ENCODE measurements at places on chromosomes 5 and 9.

GRCh38 chr5:167912941-167913665 is 378.3 kb upstream of the WWC1 start:
- DNase-seq = no peak

DNA sequence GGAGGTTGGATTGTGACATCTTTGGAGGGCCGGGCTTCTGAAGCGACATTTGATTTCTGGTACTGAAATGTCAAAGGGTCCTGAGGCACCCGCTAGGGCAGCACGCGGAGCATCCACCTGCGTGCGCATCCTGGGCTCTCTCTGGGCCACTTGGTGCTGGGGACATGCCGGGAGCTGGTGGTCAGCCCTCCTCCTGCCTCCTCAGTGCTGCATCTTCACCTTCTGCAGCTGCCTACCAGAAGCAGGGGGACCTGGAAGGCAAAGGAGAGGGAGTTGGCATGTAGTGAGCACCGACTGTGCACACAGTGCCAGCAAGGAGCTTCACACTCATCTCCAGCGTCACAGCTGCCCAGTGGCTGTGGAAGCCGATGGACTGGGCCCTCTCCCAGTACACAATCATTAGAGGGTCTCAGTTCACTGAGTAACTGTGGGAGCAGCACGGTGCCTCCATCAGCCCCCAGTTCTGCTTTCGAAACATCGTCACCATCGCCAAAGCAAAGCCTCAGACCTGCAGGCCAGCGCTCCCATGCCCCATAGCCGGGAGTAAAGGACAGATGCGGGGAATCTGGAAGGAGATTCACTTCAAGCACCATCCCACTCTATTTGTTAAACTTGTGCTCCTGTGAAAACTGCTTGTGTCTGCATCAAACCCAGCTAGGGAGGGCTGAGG is 138.4 kb downstream of the KCNIP1 start:
- DNase-seq = no peak

- DNase-seq = no peak
Measured at GRCh38 chr5:105807290-105807689, 1863.4 kb downstream of the EFNA5 start.

DNA sequence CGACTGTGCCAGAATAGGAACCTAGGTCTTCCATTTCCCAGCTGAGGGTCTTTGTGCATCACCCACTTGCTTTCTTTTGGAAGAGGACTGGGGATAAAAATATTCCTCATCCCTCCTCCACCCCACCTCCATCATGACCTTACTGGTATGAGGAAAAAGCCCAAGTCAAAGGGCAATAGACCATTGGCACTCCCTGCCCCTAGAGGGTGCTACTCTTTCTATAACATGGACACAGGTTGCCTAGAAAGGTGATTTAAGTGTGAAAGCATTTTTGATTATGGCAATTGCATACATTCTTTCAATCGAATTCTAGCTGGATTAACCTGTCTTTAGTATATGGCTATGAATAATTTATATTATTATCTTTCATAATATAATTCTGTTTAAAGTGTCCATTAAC is 22.8 kb upstream of the ZNF618 start:
- DNase-seq = no peak

DNA sequence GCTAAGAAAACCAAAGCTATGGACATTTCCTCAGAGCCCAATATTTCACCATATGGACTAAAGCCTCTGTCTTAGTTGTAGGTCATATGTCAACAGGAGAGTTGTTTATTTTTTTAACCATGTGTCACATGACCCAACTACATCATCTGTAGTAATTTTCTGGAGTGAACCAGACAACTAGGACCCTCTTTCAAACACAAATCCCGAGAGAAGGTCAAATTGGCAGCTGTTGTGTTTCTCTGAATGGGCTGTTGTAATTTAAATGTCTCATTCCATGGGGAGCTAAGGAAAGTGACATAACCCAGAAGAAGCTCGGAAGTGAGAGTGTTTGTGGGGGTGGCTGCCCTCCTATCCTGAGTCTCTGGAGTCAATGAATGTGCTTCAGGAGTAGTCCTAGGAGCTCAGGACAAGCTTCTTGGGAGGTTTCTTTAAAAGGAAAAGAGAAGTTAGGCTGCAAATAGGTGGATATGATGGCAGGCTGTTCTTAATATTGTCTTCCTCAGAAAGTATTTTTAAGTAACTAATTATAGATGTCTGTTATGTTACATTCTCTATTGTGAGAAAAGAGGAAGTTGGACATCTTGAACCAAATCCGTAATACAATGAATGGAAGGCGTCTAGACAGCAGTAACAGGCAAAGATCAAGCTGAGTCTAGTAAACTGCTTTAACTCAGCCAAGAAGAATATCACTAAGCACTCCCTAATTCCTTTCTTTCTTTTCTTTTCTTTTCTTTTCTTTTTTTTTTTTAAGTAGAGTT is 50.1 kb downstream of the TMEM167A start:
- DNase-seq = no peak

GRCh38 chr5:144644317-144644716 is 473.6 kb downstream of the KCTD16 start:
- DNase-seq = no peak

DNA sequence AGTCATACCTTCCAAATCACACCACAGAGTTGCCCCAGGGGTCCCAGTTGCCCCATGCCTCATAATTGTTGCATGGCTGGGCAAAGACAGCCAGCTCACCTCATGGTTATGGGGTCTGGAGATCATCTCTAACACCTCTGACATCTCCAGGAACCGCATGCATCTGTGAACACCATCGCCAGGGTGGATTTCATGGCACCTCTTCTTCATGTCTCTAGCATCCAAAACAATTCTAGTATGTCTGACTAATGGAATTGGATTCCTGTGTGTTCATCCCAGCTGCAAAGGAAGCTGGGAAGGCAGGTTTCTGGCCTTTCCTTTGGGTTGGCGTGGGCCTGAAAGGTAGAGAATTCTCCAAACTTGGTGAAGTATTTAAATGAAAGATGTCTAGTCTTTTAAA is 122.3 kb upstream of the ABCA1 start:
- DNase-seq = no peak

- DNase-seq = no peak
Measured at GRCh38 chr5:90915393-90915792, 356.8 kb downstream of the ADGRV1 start.

- DNase-seq = no peak
Measured at GRCh38 chr5:150625164-150625535, 15.3 kb upstream of the SYNPO start.

GRCh38 chr5:124194282-124194681 is 552.2 kb downstream of the ZNF608 start:
- no peak for DNase-seq

- no peak for DNase-seq
Measured at GRCh38 chr5:57642066-57642465, 159.5 kb upstream of the ACTBL2 start.

GRCh38 chr5:153891394-153891793 is 147.3 kb downstream of the FAM114A2 start:
- DNase-seq = no peak

DNA sequence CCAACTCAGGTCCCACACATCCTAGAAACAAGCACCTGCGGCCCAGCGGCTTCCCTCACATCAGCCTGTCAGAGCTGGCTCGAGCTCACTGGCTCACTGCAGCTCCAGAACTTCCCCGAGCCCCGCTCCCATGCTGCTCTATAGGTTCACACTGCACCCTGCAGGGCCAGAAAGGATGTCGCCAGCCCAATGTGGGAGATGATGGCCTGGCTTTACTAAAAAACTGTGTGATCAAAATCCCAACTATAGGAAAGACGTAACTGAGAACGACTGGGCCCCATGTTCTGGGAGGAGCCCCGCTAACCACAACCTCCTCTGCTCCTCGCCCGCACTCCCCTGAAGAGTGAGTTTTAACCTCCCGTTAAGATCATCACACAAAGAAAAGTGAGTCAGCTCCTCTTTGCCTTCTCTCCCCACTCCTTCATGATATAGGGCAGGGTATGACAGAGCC is 4.6 kb downstream of the SURF4 start:
- peak; percentile 63 for DNase-seq

- DNase-seq = no peak
Measured at GRCh38 chr9:12351293-12352044, 341.7 kb upstream of the TYRP1 start.

GRCh38 chr5:16784843-16785791 is 151.0 kb downstream of the MYO10 start:
- DNase-seq = peak; percentile 32

DNA sequence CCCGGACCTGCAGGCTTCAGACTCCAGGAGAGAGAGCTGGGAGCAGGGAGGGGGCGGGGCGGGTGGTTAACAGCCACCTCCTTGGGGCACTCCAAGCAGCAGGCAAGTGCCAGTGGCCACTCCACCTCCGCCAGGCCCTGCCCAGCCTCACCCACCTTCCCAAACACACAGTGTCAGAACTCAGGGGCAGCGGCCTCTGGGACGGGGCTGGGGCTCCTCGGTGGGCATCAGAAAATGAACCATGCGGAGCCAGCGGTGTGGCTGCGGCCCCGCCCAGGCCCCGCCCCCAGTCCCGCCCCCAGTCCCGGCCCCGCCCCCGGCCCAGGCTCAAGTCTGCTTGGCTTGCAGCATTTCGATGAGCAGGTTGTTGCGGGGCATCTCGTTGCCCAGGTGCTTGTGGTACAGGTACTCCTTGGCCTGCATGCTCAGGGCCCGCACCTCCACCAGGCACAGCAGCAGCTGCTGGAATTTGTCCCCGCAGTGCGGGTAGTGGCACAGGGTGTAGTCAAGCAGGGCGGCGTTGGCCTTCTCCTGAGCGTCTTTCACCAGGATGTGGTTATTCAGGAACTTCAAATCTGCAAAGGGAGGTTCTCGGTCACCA is 24.7 kb downstream of the NR5A1 start:
- no peak for DNase-seq

DNA sequence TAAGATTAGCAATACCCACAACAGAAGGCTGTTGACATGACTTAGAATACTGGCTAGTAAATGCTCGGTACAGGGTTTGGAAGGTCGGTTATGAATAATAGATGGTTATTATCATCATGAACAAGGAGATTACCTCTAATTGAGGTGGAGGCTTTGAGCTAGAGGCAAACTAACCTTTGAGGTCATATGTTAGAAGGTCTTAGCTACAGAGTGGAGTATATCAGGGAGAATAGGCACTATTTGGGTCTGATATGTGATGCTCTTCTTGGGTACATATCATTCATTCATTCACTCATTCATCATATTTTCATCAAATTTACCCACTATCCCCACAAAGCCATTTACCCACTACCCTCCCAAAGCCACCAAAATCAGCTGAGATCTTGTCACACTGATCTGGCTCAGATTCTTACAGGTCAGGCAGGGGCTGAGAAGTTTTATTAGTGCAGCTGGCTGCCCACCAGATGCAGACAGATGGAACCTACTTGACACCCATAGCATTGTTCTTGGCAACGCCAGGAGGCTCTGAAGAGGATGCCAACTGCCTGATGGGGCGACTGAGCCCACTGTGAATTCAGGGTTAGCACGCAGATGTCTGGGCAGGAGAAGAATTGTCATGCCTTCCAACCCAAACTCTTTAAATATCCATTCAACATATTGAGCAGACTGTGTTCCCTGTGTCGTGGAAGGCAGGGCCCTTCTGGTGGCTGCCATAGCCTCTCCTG is 90.2 kb upstream of the SH3PXD2B start:
- DNase-seq = no peak

DNA sequence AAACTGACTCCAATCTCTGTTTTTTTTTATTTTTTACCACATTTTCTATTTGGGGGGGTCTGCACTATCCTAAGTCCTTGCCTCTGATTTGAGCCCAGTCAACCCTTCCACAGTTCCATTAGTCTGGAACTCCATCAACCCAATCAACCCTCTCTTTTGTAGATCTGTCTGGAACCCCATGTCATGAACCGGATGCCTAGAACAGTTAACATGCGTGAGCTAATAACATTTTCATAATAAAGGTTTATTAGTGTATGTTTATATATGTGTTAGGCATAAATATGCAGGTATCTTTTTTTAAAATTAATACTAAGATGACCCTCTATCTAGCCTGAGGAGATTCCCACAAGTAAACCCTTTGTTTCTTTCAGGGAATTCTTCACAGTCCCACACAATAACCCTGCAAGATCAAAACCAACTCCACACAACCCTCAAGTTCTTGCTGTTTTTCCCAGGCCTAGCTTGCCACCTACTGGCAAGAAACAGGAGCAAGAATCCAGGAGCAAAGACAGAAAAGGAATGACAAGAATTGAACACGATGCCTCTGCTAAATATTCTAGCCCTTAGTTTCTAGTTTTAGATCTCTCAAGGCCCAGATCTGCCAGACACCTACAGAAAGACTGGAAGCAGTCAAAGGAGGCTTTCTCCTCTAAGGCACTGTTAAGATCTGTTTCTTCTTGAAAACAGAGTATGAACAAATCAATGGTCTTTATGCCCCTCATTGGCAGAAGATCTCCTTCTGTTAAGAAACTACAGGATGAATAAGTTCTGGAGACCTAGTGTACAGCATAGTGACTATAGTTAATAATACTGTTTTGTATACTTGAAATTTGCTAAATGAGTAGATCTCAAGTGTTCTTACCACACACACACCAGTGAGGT is 100.4 kb downstream of the TRIM36 start:
- no peak for DNase-seq

- DNase-seq = no peak
Measured at GRCh38 chr9:80787636-80788035, 901.7 kb downstream of the TLE1 start.

DNA sequence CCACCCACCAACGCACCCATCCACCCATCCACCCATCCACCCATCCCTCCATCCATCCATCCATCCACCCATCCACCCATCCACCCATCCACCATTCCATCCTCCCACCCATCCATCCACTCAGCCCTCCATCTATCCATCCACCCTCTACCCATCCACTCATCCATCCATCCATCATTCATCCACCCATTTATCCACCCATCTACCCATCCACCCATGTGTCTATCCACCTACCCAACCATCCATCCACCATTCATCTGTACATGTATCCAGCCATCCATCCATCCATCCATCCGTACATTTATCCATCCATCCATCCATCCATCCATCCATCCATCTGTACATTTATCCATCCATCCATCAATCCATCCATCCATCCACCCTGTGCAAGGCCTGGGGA is 11.1 kb upstream of the VAV2 start:
- DNase-seq = no peak

GRCh38 chr5:39453606-39454005 is 28.8 kb upstream of the DAB2 start:
- DNase-seq = no peak

- DNase-seq = no peak
Measured at GRCh38 chr5:178108966-178109365, 4.4 kb upstream of the N4BP3 start.

GRCh38 chr5:126676195-126676624 is 75.5 kb downstream of the PHAX start:
- peak; percentile 44 for DNase-seq

Data from stimulated activated CD4-positive, alpha-beta T cell treated with anti-CD3 and anti-CD28 coated beads, Interleukin-12 subunit alpha, Interleukin-12 subunit beta, amount 100 ng/mL, for 4 hours (primary cell).